Activated CD8-positive, alpha-beta T cell treated with anti-CD3 and anti-CD28 coated beads, Interleukin-2, amount 10 ng/mL, durations not matched to agents 7 days and 5 days (primary cell): ENCODE measurements at places on chromosomes 1 and 21. TPM values are rescaled to one million over a fixed set of nuclear protein-coding genes. Genes with fewer than 3 reads are reported as not detected.

- H3K27me3 ChIP-seq = no peaks in the 10 kb centered on the region
- no peaks in the 10 kb centered on the region for H3K4me1 ChIP-seq
- H3K36me3 ChIP-seq = no peaks in the 10 kb centered on the region
- H3K27ac ChIP-seq = no peak overlapping the region
Observed at GRCh38 chr1:68330391-68330790, 98.1 kb upstream of the WLS start.

Gene LIN9
- total RNA-seq = 13.3 TPM

DNA sequence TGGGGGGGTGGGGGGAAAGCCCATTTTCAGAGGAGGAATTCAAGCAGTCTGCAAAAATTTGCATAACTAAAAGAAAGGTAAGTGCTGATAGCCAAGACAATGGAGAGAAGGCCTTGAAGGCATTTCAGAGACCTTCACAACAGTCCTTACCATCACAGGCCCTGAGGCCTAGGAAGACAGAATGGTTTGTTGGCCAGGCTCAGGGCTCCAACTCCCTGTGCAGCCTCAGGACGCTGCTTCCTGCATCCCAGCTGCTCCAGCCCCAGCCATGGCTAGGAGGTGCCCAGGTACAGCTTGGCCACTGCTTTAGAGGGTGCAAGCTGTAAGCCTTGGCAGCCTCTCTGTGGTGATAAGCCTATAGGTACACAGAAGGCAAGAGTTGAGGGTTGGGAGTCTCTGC lies 571.6 kb downstream of the MATN1 start:
- DNase-seq = no peak
- no peaks in the 10 kb centered on the region for H3K36me3 ChIP-seq
- no peak overlapping the region for H3K4me3 ChIP-seq
- H3K4me1 ChIP-seq = no peaks in the 10 kb centered on the region
- peaks cover 2% of the 10 kb centered on the region for H3K27me3 ChIP-seq
- H3K27ac ChIP-seq = no peak overlapping the region

DNA sequence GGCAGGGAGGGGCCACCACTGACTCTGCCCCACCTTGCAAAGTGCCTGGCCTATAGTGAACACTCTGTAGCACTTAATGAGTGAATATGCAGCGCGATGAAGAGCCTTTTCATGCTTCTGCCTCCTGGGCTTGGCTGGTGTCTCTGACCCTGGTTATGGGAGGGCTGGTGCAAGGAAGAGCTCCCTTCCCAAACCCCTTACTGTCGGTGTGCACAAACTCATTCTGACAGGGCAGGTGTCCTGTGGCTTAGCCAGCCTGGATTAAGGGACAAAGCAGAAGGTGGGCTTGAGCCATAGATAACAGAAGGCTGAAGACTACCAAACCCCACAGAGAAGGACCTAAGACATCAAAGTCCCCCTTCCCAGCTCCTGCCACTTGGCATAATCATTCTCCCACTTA lies 2.0 kb upstream of the NCMAP start:
- H3K27ac ChIP-seq = no peak overlapping the region
- no peak for DNase-seq
- no peaks in the 10 kb centered on the region for H3K36me3 ChIP-seq
- no peak overlapping the region for H3K4me3 ChIP-seq

DNA sequence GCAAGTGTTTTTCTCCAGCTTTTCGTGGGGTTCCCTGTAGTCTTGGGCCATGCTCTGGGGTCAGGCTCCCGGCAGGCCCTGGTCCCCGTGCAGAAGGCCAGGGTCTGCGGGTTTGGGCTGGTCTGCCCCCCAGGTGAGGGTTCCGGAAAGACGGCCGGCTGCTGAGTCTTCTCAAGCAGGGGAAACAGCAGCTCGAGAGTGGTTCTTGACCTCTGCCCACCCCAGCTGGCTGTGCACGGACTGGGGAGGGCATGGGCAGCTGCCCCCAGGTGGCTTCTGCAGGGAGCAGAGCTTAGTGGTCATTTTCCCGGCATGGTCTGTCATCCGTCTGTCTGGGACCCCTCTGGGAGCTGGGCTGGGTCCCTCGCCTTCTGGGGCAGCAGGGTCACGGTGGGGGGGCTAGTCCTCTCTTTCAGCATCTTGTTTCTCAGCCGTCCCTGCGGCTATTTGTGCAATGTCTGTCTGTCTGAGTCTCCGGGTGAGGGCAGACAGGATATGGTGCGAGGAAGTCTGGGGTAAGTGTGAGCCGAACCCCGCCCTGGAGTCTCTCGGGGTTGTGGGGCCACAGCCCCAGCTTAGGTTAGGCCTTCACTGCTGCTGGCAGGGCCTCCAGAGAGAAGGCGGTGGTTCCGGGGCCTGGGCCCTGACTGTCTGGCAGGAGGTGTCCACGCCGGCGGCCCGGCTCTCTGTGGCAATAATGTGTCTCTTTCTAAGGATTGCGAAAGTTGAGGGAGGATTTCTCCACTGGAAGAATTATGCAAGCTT lies 6.1 kb downstream of the SKI start:
- peak; percentile 90 for DNase-seq

- H3K27ac ChIP-seq = no peak overlapping the region
- no peak for DNase-seq
- no peak overlapping the region for H3K4me3 ChIP-seq
- no peaks in the 10 kb centered on the region for H3K36me3 ChIP-seq
- H3K27me3 ChIP-seq = peaks cover 28% of the 10 kb centered on the region
- H3K4me1 ChIP-seq = no peaks in the 10 kb centered on the region
Observed at GRCh38 chr1:67801903-67802302, 31.4 kb downstream of the GNG12 start.

Gene ASTN1
- not detected for total RNA-seq

DNA sequence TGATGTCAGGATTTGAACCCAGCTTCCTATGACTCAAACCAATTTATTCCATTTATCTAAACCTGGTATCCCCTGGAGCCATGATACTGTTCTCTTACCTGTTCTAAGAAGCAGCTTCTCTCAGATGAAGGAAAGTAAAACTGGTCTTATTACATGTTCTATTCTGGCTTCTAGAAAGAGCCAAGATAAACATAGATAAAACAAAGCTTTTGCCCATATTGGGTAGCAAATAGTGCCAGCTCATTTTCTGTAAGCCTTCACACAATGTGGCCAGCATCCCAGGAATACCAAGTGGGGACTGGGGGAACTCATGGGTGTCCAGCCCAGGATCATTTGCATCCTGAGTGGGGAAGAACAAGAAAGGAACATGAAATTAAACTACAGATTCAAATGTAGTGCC lies 53.5 kb upstream of the EPHA8 start:
- H3K27ac ChIP-seq = no peak overlapping the region
- no peaks in the 10 kb centered on the region for H3K27me3 ChIP-seq
- H3K4me1 ChIP-seq = no peaks in the 10 kb centered on the region
- no peak overlapping the region for H3K4me3 ChIP-seq
- peaks cover 33% of the 10 kb centered on the region for H3K36me3 ChIP-seq

Gene LAMC1
- total RNA-seq = not detected

GRCh38 chr1:9590201-9590600 lies 1.5 kb downstream of the TMEM201 start:
- peaks cover 35% of the 10 kb centered on the region for H3K4me1 ChIP-seq
- DNase-seq = no peak
- peaks cover 8% of the 10 kb centered on the region for H3K36me3 ChIP-seq
- H3K4me3 ChIP-seq = peak overlapping the region; percentile 84

Gene TCHHL1
- not detected for total RNA-seq

DNA sequence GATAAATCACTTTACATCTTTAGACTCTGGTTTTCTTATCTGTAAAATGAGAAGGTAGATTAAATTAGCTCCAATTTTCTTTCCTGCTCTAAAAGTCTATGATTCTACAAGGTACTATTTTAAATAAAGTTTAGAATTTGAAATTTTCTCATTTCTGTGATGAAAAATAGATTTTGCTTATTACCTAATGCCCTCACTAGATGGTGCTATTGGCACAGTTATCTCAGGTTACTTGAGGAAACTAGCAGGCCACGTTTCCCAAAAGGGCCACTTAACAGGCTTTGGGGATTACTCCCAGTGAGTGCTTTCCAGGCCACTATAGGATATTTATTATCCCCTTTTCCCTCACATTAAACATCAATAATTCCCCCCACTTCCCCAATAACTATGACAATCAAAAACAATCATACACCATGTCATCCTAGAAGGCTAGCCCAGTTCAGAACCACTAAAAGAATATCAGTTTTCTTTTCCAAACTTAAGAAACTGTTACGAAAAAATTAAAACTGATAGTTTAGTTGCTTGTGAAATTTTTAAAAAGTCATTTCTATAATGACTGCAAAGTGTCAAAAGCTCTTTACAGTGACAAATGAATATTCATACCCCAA lies 30.6 kb downstream of the OMA1 start:
- H3K27me3 ChIP-seq = no peaks in the 10 kb centered on the region
- H3K36me3 ChIP-seq = peaks cover 13% of the 10 kb centered on the region
- H3K27ac ChIP-seq = no peak overlapping the region
- no peak overlapping the region for H3K4me3 ChIP-seq

Gene MAP3K6
- total RNA-seq = 7.8 TPM

Gene DCDC2B
- total RNA-seq = not detected

DNA sequence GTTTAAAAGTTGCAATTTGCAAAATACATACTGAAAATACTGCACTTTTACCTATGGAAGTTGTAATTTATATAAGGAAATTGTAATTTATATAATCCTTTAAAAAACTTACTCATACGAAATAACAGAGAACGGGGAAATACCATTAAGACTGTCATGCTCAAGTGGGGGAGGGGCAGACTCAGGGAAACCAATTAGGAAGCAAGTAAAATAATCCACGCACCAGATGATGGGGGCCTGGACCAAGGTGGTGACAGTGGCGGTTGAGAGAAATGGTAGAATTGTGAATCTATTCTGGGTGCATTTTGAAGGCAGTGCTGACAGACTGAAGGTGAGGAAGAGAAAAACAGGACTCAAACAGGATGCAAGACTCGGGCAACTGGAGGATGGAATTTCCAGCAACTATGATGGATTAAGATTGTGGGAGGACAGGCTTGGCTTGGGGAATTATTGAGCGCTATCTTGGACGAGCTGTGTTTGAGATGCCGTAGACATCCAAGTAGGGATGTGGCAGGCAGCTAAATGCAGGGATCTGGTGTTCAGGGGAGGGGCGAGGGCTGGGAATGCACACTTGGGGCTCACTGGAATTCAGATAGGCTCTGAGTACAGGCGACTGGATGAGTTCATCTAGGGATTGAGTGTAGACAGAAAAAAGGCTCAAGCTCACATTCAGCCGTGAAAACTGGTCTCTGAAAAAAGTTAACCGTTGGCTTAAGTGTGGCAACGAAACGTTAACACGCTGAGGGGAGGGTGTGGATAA lies 977 bp downstream of the LCA5L start:
- no peaks in the 10 kb centered on the region for H3K36me3 ChIP-seq
- DNase-seq = no peak
- peaks cover 15% of the 10 kb centered on the region for H3K4me1 ChIP-seq
- peak overlapping the region; percentile 83 for H3K4me3 ChIP-seq

GRCh38 chr1:163875200-163875926 lies 553.6 kb downstream of the NUF2 start:
- no peak for DNase-seq
- H3K36me3 ChIP-seq = no peaks in the 10 kb centered on the region
- no peaks in the 10 kb centered on the region for H3K27me3 ChIP-seq
- H3K4me3 ChIP-seq = no peak overlapping the region
- H3K27ac ChIP-seq = no peak overlapping the region

- no peak overlapping the region for H3K4me3 ChIP-seq
- no peak overlapping the region for H3K27ac ChIP-seq
- H3K4me1 ChIP-seq = peaks cover 40% of the 10 kb centered on the region
- DNase-seq = peak; percentile 46
- H3K36me3 ChIP-seq = no peaks in the 10 kb centered on the region
- peaks cover 15% of the 10 kb centered on the region for H3K27me3 ChIP-seq
Observed at GRCh38 chr1:12057382-12057781, 5.7 kb upstream of the TNFRSF8 start.

GRCh38 chr1:62810420-62811274 lies 26.7 kb downstream of the ATG4C start:
- no peak overlapping the region for H3K27ac ChIP-seq
- peaks cover 22% of the 10 kb centered on the region for H3K36me3 ChIP-seq
- no peak overlapping the region for H3K4me3 ChIP-seq
- no peaks in the 10 kb centered on the region for H3K27me3 ChIP-seq
- no peaks in the 10 kb centered on the region for H3K4me1 ChIP-seq
- no peak for DNase-seq

GRCh38 chr1:165354739-165355138 lies 1.8 kb downstream of the LMX1A start:
- H3K4me1 ChIP-seq = no peaks in the 10 kb centered on the region
- no peak for DNase-seq
- H3K36me3 ChIP-seq = peaks cover 1% of the 10 kb centered on the region
- peaks cover 73% of the 10 kb centered on the region for H3K27me3 ChIP-seq

- DNase-seq = no peak
- peaks cover 2% of the 10 kb centered on the region for H3K27me3 ChIP-seq
- peaks cover 8% of the 10 kb centered on the region for H3K4me1 ChIP-seq
- H3K36me3 ChIP-seq = no peaks in the 10 kb centered on the region
Observed at GRCh38 chr1:91924146-91924545, 25.1 kb upstream of the BRDT start.

DNA sequence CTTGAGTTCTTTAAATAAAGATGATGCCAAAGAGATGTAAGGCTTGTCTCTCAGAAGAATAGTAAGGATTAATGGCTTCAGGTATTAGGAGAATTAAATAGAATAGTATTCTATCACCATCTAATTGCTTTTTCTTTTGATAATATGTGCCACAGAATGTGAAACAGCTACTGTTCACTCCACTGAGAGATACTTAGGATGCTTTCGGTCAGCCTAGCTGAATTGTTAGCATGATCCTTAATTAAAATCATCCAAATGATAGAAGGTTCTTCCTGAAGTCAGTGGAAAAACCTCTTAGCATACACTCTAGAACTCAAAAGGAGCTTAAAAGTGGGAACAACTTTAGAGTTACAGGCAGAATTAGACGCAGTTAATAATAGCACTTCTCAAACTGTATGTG lies 97.0 kb downstream of the RASAL2 start:
- no peaks in the 10 kb centered on the region for H3K36me3 ChIP-seq
- H3K4me3 ChIP-seq = no peak overlapping the region
- no peaks in the 10 kb centered on the region for H3K4me1 ChIP-seq
- no peak overlapping the region for H3K27ac ChIP-seq

DNA sequence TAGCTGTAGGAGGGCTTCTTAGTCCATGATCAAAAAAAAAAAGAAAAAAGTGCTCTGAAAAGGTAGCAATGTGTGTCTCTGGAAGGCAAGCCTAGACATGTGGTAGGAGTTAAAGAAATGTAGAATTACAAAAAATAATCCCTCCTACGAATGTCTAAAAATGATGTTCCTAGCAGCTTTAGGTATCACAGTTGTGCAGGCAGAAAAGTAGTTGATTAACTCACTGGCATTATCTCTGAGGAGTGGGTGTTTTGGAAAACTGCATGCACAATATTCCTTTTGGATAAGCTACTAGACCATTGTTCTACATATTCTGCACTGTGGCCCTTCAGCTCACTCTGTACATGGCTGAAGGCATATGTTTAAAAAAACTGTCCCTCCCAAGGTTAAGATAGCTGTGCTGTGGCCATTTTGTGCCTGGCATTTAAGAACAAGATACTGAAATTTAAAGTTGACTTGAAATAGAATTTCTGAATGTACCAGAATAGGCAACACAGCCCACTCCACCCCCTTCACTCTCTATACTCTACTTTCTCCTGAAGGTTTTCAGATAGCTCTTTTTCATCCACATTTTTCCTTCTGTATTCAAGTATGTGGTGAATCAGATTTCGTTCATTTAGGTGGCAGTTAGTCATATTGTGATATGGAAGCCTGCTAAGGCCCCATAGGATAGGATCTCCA lies 463.9 kb upstream of the LRRC7 start:
- no peak overlapping the region for H3K4me3 ChIP-seq
- no peaks in the 10 kb centered on the region for H3K27me3 ChIP-seq
- no peak for DNase-seq
- no peaks in the 10 kb centered on the region for H3K36me3 ChIP-seq
- H3K4me1 ChIP-seq = no peaks in the 10 kb centered on the region

Gene DNASE2B
- total RNA-seq = not detected
